ENCODE measurements at places on chromosomes 12 and 14.

DNA sequence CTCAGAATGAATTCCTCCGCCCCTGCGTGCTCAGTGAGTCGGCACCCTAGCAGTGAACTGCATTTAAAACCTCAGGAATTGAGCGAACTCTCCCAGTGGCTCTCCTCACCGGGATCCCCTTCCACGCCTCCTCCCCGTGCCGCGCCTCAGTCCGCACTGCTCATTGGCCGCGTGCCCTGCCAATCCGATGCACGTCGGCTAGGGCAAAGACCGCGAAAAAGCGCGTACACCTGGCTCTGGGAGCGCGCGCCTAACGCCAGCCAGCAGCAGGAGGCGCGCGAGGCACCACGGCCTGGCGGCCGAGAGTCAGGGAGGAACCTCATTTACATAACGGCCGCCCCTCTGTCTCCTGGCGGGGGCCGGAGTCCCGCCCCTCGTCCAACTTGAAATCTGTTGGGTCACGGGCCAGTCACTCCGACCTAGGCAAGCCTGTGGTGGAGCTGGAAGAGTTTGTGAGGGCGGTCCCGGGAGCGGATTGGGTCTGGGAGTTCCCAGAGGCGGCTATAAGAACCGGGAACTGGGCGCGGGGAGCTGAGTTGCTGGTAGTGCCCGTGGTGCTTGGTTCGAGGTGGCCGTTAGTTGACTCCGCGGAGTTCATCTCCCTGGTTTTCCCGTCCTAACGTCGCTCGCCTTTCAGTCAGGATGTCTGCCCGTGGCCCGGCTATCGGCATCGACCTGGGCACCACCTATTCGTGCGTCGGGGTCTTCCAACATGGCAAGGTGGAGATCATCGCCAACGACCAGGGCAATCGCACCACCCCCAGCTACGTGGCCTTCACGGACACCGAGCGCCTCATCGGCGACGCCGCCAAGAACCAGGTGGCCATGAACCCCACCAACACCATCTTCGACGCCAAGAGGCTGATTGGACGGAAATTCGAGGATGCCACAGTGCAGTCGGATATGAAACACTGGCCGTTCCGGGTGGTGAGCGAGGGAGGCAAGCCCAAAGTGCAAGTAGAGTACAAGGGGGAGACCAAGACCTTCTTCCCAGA lies at the start of gene HSPA2:
Gene HSPA2, plus strand, starts transcription at position 534 of the 995 bp plus-strand sequence. Its CDS starts 109 bp downstream, at position 643.
- peak within 1 kb of the TSS; percentile 100 for H3K4me3 ChIP-seq
- peaks cover 11% of the 10 kb centered on the region for H3K36me3 ChIP-seq
- peak; percentile 94 for DNase-seq
- H3K27ac ChIP-seq, result peak within 1 kb of the TSS; percentile 93
- H3K27me3 ChIP-seq, result no peaks in the 10 kb centered on the region
- peaks cover 40% of the 10 kb centered on the region for H3K4me1 ChIP-seq

DNA sequence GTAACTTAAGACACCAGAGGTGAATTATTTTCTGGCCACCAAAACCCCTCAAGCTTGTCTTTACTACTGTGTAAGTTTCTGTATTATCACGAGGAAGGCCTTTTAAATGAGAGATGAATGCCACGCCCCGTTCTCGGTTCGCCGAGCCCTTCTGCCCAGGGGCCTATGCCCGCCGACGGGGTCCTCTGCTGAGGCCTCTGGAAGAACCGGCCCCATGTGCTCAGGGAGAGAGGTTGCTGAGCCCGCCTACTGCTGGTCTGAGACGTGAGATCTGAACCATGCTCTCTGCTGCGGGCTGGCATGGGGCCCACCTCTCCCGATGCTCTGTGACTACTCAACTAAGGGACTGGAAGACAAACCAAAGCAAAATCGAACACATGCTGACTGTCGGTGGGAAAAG lies 21.0 kb downstream of the AMN start:
- no peak overlapping the region for H3K27ac ChIP-seq
- H3K27me3 ChIP-seq, result no peaks in the 10 kb centered on the region
- H3K4me1 ChIP-seq, result peaks cover 4% of the 10 kb centered on the region
- H3K4me3 ChIP-seq, result no peak overlapping the region
- no peak for DNase-seq
- peaks cover 4% of the 10 kb centered on the region for H3K36me3 ChIP-seq

- H3K4me1 ChIP-seq, result no peaks in the 10 kb centered on the region
- no peak for DNase-seq
- H3K4me3 ChIP-seq, result no peak overlapping the region
- H3K27me3 ChIP-seq, result no peaks in the 10 kb centered on the region
- H3K36me3 ChIP-seq, result no peaks in the 10 kb centered on the region
- H3K27ac ChIP-seq, result no peak overlapping the region
Observed at GRCh38 chr12:87376722-87377121, 652.5 kb downstream of the C12orf50 start.

DNA sequence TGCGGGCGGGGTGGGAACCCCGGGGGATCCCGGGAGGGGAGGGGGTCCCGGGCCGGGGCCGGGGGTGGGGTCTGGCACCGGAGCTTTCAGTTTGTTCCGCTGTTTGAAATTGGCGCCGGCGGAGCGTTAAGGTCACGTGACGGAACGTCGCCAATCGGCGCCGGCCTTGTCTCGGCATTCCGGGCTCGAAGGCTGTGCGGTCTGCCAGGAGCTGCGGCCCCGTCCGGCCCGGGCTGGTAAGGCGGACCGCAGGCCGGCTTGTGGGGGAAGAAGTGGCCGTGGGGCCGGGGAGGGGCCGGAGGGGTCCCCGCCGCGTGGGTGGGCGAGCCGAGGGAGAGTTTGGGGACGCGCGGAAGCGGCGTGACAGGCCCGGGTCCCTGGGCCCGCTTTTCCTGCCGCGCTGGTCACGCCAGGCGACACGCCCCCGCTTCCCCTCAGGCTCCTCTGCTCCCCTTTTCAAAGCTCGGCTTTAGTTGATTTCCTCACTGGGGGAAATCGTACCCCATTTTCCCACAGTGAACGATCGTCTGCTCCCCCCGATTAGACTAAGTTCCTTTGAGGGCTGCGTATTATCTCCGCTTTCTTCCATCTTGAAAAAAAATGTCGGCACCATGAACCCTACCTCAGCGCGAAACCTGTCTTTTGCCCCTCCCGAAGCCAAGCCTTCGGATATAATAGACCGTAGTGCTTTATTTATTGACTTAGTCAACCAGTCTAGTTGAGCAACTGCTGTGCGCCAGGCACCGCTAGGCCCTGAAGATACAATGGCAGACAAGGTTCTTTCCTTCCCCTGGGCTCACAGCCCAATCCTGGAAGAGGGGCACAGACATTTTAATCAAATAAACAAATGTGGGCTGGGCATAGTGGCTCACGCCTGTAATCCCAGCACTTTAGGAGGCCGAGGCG lies at the start of the genes FOXM1 and RHNO1:
Gene FOXM1, minus strand, starts transcription at position 128 of the 906 bp plus-strand sequence. CDS start 2,696 bp downstream, outside the sequence.
Gene RHNO1, plus strand, starts transcription at position 177 of the 906 bp plus-strand sequence. CDS start 8,144 bp downstream, outside the sequence.
- H3K27ac ChIP-seq, result peak within 1 kb of the TSS; percentile 96
- H3K27me3 ChIP-seq, result no peaks in the 10 kb centered on the region
- H3K4me1 ChIP-seq, result peaks cover 24% of the 10 kb centered on the region
- peak; percentile 85 for DNase-seq

- no peak overlapping the region for H3K27ac ChIP-seq
- DNase-seq, result no peak
- H3K4me3 ChIP-seq, result no peak overlapping the region
- H3K27me3 ChIP-seq, result no peaks in the 10 kb centered on the region
Observed at GRCh38 chr14:39967885-39968284, 535.7 kb upstream of the FBXO33 start.

- H3K4me1 ChIP-seq, result peaks cover 29% of the 10 kb centered on the region
- no peaks in the 10 kb centered on the region for H3K27me3 ChIP-seq
- no peak for DNase-seq
- peak overlapping the region; percentile 99 for H3K27ac ChIP-seq
Observed at GRCh38 chr12:112408621-112409020, 784 bp downstream of the RPL6 start.

DNA sequence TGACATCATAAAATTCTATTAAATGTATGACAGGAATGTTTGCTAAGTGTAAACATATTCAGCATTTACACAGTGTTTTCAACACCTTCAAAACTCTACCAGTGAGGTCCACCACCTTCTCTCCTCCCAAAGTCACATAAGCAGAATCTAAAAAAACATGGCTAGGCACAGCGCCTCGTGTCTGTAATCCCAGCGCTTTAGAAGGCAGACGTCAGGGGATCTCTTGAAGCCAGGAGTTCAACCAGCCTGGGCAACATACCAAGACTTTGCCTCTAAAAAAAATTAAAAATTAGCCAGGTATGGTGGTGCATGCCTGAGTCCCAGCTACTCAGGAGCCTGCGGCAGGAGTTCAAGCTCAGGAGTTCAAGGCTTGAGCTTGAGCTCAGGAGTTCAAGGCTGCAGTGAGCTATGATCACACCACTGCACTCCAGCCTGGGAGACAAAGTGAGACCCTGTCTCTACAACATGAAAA lies 30.0 kb downstream of the NUMB start:
- no peak for DNase-seq
- no peaks in the 10 kb centered on the region for H3K27me3 ChIP-seq
- no peaks in the 10 kb centered on the region for H3K36me3 ChIP-seq
- H3K4me1 ChIP-seq, result peaks cover 38% of the 10 kb centered on the region
- no peak overlapping the region for H3K4me3 ChIP-seq

- H3K36me3 ChIP-seq, result no peaks in the 10 kb centered on the region
- no peak overlapping the region for H3K4me3 ChIP-seq
- H3K27ac ChIP-seq, result no peak overlapping the region
Observed at GRCh38 chr14:85233756-85234155, 296.2 kb upstream of the FLRT2 start.
